ENCODE measurements at places on chromosomes 12 and 14.

GRCh38 chr12:12217018-12217359, 49.9 kb downstream of the LRP6 start:
- no peaks in the 10 kb centered on the region for H3K36me3 ChIP-seq
- H3K4me1 ChIP-seq = peaks cover 4% of the 10 kb centered on the region
- no peak overlapping the region for H3K27ac ChIP-seq
- H3K4me3 ChIP-seq = no peak overlapping the region

- peak overlapping the region; percentile 48 for H3K27ac ChIP-seq
- H3K27me3 ChIP-seq = no peaks in the 10 kb centered on the region
- H3K4me1 ChIP-seq = peaks cover 37% of the 10 kb centered on the region
- H3K36me3 ChIP-seq = no peaks in the 10 kb centered on the region
Measured at GRCh38 chr12:11688379-11688778, 38.9 kb downstream of the ETV6 start.

- no peak overlapping the region for H3K27ac ChIP-seq
- no peaks in the 10 kb centered on the region for H3K36me3 ChIP-seq
- peaks cover 7% of the 10 kb centered on the region for H3K27me3 ChIP-seq
- no peak for DNase-seq
Measured at GRCh38 chr14:99946652-99947489, 118.4 kb upstream of the EVL start.

GRCh38 chr14:91409928-91410718, 7.5 kb downstream of the CCDC88C start:
- DNase-seq = no peak
- H3K4me3 ChIP-seq = no peak overlapping the region
- peaks cover 4% of the 10 kb centered on the region for H3K36me3 ChIP-seq
- H3K4me1 ChIP-seq = peaks cover 3% of the 10 kb centered on the region

- no peaks in the 10 kb centered on the region for H3K36me3 ChIP-seq
- no peaks in the 10 kb centered on the region for H3K27me3 ChIP-seq
- peaks cover 10% of the 10 kb centered on the region for H3K4me1 ChIP-seq
- no peak overlapping the region for H3K27ac ChIP-seq
- no peak overlapping the region for H3K4me3 ChIP-seq
Measured at GRCh38 chr14:91021115-91021514, 39.3 kb downstream of the RPS6KA5 start.

GRCh38 chr12:104443008-104443407, 13.7 kb upstream of the CHST11 start:
- H3K4me3 ChIP-seq = no peak overlapping the region
- no peaks in the 10 kb centered on the region for H3K36me3 ChIP-seq
- DNase-seq = no peak
- no peak overlapping the region for H3K27ac ChIP-seq

- no peaks in the 10 kb centered on the region for H3K36me3 ChIP-seq
- peaks cover 8% of the 10 kb centered on the region for H3K4me1 ChIP-seq
- H3K4me3 ChIP-seq = no peak overlapping the region
Measured at GRCh38 chr12:3157581-3158323, 80.6 kb downstream of the TSPAN9 start.

DNA sequence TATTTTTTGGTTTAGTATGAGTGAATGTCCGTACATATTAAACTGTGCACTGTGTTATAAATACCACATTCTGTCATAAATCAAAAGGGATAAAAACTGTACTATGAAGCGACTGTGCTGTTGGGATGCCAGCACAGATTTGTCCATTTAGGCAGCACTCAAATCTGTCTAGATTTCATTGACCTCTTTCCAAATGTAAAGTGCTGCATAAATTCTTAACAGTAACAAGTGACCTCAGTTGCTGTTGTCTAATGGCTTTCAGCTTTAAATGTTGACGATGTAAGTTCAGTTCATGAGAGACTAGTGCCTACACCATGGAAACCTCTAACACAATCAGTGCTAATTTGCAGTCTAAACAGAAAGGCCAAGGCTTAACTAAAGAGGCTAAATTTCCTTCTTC, 531.4 kb upstream of the LMO3 start:
- no peaks in the 10 kb centered on the region for H3K4me1 ChIP-seq
- no peaks in the 10 kb centered on the region for H3K27me3 ChIP-seq
- no peaks in the 10 kb centered on the region for H3K36me3 ChIP-seq
- no peak overlapping the region for H3K4me3 ChIP-seq
- no peak overlapping the region for H3K27ac ChIP-seq
- DNase-seq = no peak

DNA sequence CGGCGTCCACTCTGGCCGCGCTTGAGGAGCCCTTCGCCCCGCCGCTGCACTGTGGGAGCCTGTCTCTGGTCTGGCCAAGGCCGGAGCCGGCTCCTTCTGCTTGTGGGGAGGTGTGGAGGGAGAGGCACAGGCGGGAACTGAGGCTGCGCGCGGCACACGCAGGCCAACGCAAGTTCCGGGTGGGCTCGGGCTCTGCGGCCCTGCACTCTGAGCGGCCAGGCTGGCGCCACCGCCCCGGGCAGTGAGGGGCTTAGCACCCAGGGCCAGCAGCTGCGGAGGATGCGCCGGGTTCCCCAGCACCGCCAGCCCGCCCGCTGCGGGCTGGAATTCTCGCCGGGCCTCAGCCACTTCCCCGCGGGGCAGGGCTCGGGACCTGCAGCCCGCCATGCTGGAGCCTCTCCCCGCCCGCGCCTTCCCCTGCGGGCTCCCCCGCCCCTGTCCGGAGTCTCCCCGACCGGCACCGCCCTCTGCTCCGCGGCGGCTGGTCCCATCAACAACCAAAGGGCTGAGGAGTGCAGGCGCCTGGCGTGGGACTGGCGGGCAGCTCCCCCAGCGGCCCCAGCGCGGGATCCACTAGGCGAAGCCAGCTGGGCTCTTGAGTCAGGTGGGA, 921.2 kb upstream of the FOXG1 start:
- DNase-seq = no peak
- no peaks in the 10 kb centered on the region for H3K4me1 ChIP-seq
- no peaks in the 10 kb centered on the region for H3K36me3 ChIP-seq

DNA sequence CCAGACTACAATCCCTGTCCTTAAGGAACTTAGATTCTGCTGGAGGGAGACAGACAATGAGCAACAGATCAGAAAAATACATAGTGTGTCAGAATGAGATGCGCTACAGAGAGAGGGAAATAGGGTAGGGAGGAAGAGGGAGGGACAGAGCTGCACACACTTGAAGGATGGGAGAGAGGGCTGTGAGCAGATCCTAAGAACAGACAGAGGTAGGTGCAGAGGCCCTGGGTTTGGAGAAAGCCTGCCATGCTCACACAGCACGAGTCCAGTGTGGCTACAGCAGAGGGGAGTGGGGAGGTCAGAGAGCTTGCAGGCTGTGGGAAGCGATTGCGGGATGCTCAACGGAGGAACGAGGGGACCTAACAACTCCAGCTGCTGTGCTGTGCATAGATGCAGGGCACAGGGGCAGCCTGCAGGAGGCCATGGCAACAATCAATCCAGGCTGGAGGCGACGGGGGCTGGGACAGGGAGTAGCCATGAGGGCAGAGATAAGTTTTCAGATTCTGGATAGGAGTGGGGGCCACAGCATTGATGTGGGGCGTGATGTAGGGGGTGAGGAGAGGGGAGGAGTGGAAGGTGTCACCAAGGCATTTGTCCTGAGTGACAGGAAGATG, 20.7 kb downstream of the FAIM2 start:
- no peak overlapping the region for H3K27ac ChIP-seq
- no peak overlapping the region for H3K4me3 ChIP-seq
- H3K27me3 ChIP-seq = no peaks in the 10 kb centered on the region

DNA sequence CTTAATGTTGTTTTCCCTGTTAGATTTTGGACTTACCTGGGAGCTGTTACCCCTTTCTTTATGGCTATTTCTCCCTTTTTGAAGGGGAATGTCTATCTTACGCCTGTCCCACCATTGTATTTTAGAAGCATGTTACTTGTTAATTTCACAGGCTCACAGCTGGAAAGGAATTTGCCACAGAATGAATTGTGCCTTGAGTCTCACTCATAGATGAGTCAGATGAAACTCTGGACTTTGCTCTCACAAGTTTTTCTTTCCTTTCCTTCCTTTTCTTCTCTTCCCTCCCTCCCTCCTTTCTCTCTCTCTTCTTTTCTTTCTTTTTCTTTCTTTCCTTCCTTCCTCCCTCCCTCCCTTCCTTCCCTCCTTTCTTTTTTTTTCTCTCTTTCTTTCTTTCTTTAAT, 9.3 kb upstream of the ATF7IP start:
- H3K27ac ChIP-seq = no peak overlapping the region
- no peaks in the 10 kb centered on the region for H3K27me3 ChIP-seq
- DNase-seq = no peak
- H3K36me3 ChIP-seq = no peaks in the 10 kb centered on the region

GRCh38 chr14:50829489-50830043, 1.4 kb downstream of the NIN start:
- H3K36me3 ChIP-seq = no peaks in the 10 kb centered on the region
- no peak for DNase-seq
- peaks cover 23% of the 10 kb centered on the region for H3K4me1 ChIP-seq
- H3K27ac ChIP-seq = no peak overlapping the region

DNA sequence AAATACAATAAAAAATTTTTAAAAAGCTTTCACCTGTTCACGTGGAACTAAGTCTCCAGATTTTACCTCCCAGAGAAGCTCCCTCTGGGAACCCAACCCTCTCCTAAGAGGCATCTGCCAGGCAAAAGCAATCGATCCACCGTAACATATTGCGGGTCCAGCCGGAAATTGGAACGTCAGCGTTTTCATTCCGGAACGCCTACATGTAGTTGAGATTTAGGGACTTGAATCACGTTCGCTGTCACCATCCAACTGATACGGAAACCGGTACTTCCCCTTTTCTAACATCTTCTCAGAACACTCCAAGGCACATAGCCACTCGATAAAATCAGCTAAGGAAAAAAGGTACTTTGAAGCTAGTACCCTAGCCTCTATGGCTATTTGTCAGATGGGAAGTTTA, 70.3 kb downstream of the COX16 start:
- no peak overlapping the region for H3K27ac ChIP-seq
- H3K4me1 ChIP-seq = no peaks in the 10 kb centered on the region
- H3K27me3 ChIP-seq = no peaks in the 10 kb centered on the region
- no peak for DNase-seq
- H3K4me3 ChIP-seq = no peak overlapping the region

DNA sequence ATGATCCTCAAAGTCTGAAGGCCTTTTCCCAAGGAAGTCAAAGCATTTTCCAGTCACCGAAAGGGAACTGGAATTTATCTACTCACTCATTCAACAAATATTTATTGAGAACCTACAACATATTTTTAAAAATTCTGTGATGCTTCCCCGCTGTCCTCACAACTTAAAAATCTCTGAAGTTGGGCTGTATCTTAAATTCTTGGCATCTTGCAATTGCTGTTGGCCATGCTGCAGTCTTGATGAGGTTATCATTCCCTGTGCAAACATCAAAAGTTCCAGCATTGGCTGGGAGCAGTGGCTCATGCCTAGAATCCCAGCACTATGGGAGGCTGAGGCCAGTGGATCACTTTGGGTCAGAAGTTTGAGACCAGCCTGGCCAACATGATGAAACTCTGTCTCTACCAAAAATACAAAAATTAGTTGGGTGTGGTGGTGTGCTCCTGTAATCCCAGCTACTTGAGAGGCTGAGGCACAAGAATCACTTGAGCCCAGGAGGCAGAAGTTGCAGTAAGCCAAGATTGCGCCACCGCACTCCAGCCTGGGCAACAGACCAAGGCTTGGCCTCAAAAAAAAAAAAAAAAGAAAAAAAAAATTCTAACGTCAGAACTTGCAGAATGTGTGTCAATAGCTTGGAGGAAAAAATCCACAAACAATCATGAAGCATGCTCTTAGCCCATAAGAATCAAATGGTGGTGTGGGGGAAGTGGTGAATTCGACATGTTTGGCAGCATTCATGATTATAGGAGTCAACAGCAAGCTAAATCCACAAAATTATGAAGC, 34.9 kb downstream of the CCDC177 start:
- peaks cover 13% of the 10 kb centered on the region for H3K4me1 ChIP-seq
- no peak overlapping the region for H3K4me3 ChIP-seq
- H3K36me3 ChIP-seq = no peaks in the 10 kb centered on the region
- DNase-seq = no peak

DNA sequence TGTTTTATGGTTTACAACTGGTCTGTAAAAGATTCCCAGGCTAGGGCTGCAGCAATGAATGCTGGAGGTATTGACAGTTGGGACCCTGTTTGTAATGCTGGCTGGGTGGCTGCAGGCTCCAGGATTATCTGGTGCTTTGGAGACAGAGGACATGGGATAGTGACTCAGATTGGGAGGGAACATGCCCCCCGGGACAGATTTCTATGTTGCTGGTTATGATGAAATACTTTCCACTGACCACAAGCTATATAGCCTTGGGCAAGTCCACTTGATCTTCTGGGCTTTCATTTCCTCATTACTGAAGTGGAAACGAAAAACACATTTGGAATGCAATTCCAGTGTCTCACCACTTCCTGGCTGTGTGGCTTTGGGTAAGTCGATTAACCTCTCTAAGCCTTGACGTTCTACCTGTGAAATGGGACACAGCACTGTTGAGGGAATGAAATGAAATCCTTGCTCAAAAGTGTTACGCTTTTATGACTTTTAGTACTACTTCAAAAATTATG, 6.3 kb upstream of the TPCN1 start:
- H3K27me3 ChIP-seq = no peaks in the 10 kb centered on the region
- peak overlapping the region; percentile 73 for H3K27ac ChIP-seq
- no peak overlapping the region for H3K4me3 ChIP-seq
- H3K36me3 ChIP-seq = no peaks in the 10 kb centered on the region
- peaks cover 32% of the 10 kb centered on the region for H3K4me1 ChIP-seq
- peak; percentile 91 for DNase-seq

DNA sequence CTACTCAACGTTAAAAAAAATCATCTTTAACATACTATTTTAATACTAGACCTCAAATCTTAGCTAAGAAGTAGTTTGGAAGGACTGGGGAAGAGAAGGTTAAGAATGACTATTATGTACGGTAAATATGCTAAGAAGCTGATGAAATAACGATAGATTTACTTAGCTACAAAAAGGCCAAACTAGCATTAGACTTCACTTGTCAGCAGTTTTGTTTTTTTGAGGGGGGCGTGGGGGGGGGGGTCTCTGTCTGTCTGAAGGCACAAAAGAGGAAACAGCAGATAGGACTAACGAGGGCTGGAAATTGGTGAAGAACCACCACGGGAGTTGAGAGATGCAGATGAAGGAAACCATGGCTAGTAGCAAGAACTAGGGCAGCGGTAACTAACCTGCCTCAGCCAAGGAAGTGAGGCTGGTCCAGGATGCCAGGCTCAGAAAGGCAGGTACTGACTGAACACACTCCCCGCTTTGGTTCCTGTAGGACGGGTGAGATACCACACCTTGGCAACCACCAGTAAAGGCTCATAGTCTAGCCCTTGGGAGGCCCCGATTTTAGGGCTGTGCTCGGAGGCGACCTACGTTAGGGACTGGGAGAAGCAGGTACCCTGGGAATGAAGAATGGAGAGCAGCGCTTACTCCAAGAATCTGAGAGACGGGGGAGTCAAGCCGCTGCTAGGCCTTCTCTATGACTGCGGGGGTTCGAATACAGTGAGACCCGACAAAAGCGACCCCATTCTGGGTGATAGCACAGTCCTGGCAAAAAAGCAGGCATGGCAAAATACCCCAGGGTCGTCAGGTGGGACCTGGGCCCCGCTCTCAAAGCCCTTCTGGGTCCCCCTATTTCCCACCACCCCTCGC, 675 bp downstream of the NEDD8 start:
- DNase-seq = no peak
- H3K4me3 ChIP-seq = peak overlapping the region; percentile 79
- peak overlapping the region; percentile 87 for H3K27ac ChIP-seq
- no peaks in the 10 kb centered on the region for H3K27me3 ChIP-seq

Measured in suprapubic skin (tissue), 4 donors.